ENCODE measurements at places on chromosomes 13 and 19. TPM values are rescaled to one million over a fixed set of nuclear protein-coding genes. Genes with fewer than 3 reads are reported as not detected.

Gene NDUFA7
- total RNA-seq: 50.3 TPM

Gene SRRM5
- 0.69 TPM for total RNA-seq

Gene FFAR1
- not detected for total RNA-seq

Gene CLEC17A
- not detected for total RNA-seq

Gene ANO8
- 21.3 TPM for total RNA-seq

Gene CGB1
- total RNA-seq: not detected

Gene ACP5
- total RNA-seq: 29.6 TPM

Gene MCEMP1
- total RNA-seq: 12.3 TPM

Gene SOX21
- total RNA-seq: not detected

Gene F2RL3
- not detected for total RNA-seq

Gene TBC1D4
- total RNA-seq: 42.8 TPM

Gene NBEA
- 0.15 TPM for total RNA-seq

Gene GJB6
- total RNA-seq: 1.7 TPM

DNA sequence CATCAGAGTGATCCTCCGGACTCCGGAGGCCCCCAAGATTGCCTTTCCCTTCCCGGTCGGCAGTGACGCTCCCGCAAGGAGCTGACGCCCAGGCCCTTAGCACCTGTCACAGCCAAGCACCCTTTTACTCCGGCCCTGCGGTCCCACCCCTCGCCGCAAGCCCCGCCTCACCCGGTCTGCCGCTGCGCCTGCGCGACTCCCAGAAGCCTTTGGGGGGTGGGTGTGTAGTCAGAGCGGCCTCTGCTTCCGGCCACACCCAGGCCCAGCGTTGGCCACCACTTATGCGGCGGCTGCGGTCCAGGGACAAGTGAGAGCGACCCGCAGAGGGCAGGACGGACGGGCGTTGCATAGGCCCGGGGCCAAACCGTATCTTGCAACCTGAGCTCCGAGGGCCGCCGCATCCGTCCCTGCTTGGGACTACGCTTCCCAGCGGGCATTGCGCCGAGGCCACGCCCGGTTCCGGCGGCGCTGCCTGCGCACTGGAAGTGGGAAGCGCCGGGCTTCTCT is 441 bp upstream of the ZFP28 start:
- DNase-seq: peak; percentile 88

GRCh38 chr13:63942372-63942771 is 2526.7 kb upstream of the PCDH20 start:
- DNase-seq: no peak

GRCh38 chr13:44887515-44887914 is 101.8 kb downstream of the NUFIP1 start:
- no peak for DNase-seq

DNA sequence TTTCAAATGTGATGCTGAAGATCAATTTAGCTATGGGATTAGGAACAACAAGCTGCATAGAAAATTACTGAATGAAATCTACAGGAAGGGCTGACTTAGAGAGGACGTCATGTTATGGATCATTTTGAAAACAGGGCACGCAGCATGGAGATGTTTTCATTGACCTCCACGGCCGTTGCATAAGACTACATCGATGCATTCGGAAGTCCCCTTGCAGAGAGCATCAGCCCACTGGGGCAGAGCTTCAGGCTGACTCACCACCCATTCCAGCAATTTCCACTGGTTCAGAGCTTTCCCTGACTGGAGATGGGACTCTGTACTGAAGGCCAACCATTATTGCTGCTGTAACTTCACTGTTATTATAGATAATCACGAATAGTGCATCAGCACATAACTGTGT is 305.3 kb downstream of the IRS2 start:
- DNase-seq: no peak

DNA sequence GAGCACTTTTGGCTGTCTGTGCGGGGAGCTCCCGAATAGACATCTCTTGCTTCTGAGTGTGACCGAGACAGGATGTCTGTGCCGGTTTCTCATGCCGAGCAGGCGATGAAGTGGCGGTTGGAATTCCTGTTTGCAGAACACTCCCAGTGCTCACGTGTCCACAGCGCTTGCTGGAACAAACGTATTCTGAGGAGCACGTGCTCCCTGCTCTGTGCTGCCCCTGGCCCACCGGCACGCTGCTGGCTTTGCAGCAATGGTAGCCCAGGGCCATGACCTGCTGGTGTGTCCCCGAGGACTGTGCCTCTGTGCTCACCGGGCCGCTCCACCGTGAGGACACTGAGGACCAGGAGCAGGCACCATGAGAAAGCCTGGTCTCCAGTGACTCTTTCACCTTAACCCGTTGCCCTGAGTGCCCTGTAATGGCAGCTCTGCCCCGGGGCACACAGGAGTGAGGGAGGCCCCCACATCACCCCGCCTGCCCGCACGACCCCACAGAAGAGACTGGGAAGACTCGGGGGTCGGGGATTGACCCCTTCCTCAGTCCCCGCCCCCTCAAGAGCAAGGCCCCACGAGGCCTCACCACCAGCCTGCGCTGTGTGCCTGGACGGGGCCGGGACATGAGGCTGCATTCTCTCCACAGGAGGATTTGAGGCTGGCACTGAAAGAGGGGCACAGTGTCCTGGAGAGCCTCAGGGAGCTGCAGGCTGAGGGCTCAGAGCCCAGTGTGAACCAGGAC is 40.0 kb upstream of the F7 start:
- DNase-seq: no peak

DNA sequence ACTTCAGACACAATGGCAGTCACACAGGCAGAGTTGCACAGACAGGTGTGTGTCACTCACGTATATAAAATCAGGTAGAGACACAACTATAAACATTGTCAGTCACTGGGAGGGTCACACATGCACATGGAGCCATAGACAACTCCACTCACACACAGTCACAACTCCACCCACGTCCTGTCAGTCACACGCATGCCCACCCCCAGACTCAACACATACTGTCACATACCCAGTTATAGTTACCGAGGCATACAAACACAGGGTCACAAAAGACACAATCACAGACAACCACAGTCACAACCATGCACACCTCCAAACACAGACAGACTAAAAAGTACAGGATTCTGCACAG is 1.5 kb downstream of the NUMBL start:
- DNase-seq: no peak

- DNase-seq: no peak
These were observed 35.9 kb downstream of the ZNF627 start for GRCh38 chr19:11633223-11633622.

GRCh38 chr13:109749365-109749764 is 37.0 kb downstream of the IRS2 start:
- DNase-seq: no peak

DNA sequence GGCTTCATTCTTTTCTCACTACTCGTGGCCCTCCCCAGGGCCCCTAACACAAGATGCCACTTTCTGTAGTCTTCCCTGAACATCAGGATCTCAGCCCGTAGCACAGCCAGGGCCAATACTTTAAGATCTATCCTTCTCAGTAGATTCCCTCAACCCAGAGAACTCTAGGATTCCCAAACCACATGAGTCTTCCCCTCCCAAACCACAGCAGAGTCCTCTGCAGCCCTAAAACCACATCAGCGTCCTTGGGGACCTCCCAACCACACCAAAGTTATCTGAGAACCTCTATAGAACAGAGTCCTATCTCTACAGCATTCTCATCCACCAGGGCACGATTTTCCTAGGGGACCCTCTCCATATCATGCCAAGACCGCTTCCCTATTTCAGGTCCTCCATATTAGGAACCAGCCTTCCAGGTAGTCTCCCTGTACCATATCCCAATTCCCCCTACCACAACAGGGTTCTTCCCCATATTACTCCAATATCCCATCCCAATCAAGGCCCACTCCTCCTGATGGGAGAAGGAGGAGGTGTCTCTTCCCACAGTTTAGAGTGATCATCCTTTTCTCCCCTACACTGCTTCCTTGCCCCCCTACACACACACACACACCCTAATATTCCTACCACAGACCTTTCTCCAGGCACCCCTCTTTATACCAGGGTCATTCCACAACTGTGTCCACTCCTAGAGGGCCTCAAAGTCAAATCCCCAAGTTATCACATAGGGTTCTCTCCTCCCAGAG is 1.4 kb downstream of the DYRK1B start:
- DNase-seq: no peak

GRCh38 chr13:95643936-95644598 is 439 bp downstream of the DZIP1 start:
- DNase-seq: no peak

DNA sequence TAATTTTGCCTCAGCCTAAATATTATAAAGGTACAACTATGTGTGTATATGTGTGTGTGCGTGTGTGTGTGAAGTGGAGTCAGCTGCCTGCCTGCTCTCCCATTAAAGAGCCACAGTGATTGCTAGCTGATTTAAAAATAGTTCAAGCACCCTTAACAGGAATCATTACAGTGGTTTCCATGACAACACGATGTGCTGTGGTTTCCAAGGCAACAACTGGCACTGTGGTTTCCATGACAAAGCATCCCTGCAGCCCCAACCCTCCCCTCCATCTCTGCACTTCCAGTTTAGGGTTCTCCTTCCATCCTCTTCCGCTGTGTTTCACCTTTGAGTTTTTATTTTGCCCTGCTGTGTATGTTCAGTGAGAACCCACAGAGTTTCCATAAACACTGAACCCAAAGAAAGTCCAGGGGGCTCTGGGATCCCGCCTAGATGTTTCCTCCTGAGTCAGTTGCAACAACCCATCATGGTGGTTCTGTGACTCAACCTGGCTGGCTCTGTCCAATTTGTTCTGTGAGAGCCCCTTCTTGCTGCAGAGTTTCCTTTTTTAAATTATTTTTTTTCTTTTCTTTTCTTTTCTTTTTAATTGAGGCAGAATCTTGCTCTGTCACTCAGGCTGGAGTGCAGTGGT is 7.1 kb upstream of the PNMA8A start:
- DNase-seq: no peak

DNA sequence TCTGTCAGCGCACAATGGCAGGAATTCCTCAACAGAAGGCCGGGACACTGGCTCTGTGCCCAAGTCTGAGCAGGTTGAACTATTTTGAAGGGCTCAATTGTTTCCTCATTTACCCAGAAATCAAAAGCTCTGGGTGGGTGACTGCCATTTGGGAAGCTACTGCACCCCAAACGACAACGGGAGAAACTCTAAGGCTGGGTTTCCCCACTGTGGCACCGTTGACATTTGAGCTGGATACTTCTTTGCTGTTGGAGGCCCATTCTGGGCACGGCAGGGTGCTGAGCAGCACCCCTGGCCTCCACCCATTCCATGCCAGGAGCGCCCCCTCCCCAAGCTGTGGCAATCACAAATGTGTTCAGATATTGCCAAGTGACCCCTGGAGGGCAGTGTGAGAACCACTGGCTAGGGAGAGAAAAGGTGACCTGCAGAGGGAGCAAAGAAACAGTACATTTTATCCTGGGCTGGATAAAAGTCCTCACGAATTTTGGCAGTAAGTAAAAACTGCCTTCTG is 62.5 kb downstream of the RFX2 start:
- no peak for DNase-seq

- no peak for DNase-seq
These were observed 63.8 kb upstream of the RXFP2 start for GRCh38 chr13:31675440-31675953.

- no peak for DNase-seq
These were observed 5.7 kb downstream of the SEMA6B start for GRCh38 chr19:4553775-4554174.

GRCh38 chr13:36098080-36098479 is 33.1 kb downstream of the DCLK1 start:
- DNase-seq: no peak

GRCh38 chr13:100722517-100722916 is 47.9 kb upstream of the TMTC4 start:
- no peak for DNase-seq

- DNase-seq: no peak
These were observed 2.0 kb downstream of the CYP2F1 start for GRCh38 chr19:41116261-41116660.

DNA sequence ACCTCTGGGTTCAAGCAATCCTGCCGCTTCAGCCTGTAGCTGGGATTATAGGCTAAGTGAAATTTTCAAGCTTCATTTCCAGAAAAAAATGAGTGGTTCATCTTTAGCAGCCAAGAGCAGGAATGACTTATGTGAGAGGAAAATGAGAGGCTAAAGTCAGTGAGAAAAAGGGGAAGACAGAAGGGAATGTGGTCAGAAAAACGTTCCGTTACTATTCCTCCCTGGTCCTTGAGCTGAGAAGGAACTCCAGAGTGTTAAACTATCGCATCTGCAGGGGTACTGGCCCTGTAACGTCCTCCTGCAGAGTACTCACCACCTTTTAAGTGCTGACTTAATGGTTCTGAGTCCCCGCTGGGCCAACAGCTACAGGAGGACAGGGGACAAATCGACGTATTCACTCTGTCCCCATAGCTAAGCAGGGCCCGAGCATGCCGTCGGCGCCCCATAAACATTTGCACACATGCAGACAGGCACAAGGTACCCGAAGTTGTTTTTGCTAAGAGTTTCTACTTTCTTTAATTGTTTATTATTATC is 88.1 kb downstream of the FLT1 start:
- DNase-seq: no peak

GRCh38 chr19:55545443-55545842 is at the start of gene SBK3:
SBK3 (minus strand) TSS chr19:55545543; CDS start chr19:55545543, 0 bp downstream.
- no peak for DNase-seq

DNA sequence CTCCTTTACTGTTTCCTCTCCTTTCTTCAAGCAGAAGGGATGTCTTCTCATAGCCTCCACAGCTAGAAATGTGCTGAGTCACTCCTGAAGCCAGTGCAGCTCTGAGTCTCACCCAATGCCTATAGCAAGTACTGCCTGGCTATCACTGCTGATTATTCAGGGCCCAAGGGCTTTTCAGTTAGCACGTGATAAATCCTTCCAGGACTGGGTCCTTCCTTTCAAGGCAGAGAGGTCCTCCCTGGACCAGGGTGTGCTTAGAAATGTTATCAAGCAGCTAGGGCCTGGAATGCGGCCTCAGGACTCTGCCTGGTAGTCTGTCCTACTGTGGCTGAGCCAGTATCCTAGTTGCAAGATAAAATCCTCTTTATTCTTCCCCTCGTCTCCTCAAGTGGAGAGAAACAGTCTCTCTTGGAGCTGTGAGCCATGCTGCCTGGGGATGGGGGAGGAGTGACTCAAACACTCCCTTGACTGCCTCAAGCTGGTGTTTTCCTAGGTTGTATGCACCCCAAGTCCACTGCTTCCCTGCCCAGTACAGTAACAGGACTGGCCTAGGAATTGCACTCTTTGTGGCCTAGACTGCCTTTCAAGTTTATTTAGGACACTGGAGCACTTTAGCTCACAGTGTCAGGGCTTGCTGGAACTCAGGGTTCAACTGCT is 198.7 kb upstream of the SERP2 start:
- no peak for DNase-seq

GRCh38 chr13:90438576-90438975 is 908.9 kb upstream of the MIR17HG start:
- no peak for DNase-seq

GRCh38 chr19:45952686-45953505 is 20.8 kb downstream of the NOVA2 start:
- DNase-seq: peak; percentile 65

GRCh38 chr13:79528356-79528755 is 47.4 kb downstream of the NDFIP2 start:
- DNase-seq: no peak

- no peak for DNase-seq
These were observed 15.4 kb upstream of the IRGC start for GRCh38 chr19:43700395-43701000.

Measured in naive thymus-derived CD4-positive, alpha-beta T cell (primary cell).